ENCODE measurements at places on chromosomes 3 and 15.

DNA sequence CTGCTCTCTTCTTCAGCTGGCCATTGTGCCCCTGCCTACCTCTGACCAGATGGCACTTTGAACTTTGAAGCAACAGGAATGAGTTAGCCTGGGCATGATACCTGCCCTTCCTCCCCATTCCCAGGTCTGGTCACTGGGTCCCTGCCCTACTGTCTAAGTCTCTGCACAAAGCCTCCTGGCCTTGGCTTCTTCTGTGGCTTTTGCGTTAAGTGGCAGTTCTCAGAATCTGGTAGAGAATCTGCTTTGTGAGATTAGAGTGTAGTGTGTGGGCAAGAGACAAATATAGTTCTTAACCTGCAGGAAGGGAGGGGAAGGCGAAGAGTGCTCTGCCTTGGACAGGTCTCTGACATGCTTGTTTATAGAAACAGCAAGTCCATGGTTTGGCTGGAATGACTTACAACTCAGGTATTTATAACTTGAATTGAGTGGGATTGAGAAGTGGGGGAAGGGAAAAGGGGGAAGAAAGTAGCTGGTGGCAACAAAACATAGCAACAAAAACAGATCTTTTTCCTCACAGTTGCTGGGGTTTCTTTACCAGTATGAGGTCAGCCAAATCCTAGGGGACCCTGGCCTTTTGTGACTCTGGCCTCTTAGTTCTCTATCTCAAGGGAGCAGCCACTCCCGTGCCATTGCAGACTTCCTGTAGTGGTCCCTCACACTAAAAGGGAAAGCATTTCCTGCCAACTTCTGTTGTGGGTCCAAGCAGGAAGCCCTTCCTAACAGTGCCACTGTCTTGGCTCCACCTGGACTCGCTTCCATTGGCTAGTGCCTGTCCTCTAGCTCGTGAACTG is 16.7 kb downstream of the MAPKBP1 start:
- DNase-seq = peak; percentile 94

- DNase-seq = no peak
These were observed 51.9 kb upstream of the TBL1XR1 start for GRCh38 chr3:177249203-177249602.

DNA sequence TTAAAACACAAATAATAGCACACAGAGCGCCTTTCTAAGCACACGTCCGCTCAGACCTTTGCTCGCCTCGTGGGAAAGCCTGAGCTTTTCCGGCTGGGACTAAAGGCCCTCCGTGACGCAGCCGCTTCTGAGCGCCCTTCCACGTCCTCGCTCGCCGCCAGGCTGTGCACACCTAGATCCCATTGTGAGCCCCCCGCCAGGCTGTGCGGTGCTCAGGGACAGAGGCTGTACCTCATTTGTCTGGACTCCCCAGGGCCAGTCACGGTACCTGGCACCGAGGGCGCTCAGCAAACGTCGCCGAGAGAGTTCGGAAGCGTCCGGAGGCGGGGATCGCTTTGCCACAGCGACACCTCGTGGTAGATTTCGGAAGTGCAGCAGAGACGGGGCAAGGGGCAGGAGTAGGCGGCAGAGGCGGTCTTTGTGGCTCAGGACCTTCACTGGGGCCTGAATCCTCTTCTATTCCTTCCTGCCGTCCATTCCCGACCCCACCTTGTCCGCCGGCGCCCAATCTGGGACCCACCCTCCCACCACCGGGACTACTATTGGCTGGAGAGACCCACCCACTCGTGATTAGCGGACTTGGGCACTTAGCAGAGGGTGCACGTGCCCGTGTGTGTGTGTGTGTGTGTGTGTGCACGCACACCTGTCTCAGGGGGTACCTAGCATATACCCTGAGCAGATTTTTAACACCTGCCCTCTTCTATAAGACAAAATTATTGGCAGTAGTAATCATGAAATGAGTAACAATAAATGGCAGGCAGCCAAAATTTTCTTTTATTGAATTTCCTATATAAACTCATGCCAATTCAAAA is 65.6 kb downstream of the RHCG start:
- peak; percentile 90 for DNase-seq

DNA sequence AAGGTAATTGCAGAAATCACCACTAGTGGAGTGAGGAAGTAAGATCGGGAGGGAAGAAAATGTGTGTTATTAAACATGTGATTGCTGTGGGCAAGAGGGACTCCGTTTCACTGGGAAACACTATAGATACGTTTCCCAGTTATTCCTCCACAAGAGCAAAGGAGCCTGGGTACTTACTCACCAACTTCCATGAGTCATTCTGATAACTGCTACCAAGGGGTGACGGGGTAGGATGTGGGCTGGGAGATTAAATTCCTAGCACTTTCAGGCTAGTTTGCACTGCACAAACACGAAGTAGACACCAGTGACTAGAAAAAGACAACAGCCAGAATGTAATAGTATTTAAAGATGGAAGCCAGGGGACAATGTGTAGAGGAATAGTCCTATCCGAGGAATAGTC is 812.9 kb upstream of the CFAP20DC start:
- no peak for DNase-seq

DNA sequence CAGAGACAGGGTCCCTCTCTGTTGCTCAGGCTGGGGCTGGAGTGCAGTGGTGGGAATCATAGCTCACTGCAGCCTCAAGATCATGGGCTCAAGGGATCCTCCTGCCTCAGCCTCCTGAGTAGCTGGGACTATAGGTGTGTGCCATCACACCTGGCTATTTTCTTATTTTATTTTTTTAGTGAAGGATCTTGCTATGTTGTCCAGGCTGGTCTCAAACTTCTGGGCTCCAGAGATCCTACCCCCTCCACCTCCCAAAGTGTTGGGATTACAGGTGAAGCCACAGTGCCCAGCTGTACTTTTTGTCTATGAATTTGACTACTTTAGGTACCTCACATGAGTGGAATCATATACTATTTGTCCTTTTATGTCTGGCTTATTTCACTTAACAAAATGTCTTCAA is 49.1 kb upstream of the SPPL2A start:
- DNase-seq = no peak

DNA sequence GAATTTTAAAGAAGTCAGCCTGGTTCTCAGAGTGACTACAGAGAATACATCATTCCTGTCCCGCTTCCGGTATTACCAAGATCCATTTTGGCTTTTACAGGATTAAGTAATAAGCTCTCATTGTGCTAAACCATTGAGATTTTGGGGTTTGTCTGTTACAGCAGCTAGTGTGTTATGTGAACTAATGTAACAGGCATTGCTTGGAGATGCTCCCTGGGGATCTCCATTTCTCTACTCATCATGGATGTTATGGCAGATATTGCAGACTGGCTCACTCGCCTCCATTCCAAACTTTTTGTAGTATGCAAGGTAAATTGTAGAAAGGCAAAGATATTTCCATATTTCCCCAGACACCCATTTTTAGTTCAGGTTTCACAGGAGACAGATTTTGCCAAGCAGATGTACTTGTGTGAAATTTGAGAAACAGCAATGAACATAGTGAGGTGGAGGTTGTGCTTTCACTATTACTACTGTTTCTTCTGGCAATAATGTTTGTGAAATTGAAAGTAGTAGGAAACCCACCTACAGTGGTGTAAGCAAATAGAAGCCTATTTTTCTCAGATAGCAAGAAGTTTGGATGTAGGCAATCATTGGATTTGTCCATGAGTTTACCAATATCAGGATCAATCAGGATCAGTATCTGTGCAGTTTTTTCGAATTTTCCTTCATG is 177.1 kb upstream of the GALNT15 start:
- no peak for DNase-seq

DNA sequence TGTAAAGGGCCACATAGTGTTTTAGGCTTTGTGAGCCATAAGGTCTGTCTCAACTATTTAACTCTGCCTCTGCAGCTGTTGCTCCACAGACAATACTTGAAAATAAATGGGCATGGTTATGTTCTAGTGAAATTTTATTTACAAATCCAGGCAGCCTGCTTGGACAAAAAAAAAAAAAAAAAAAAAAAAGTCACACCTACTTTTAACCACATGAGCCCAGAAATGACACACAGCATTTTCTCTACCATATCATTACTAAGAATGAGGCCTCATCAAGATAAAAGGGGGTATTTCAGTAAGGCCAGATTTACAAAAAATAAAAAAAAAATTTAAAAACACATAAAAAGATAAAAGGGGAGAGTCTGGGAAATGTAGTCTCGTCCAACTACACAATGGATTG is 1.7 kb upstream of the NGLY1 start:
- no peak for DNase-seq

DNA sequence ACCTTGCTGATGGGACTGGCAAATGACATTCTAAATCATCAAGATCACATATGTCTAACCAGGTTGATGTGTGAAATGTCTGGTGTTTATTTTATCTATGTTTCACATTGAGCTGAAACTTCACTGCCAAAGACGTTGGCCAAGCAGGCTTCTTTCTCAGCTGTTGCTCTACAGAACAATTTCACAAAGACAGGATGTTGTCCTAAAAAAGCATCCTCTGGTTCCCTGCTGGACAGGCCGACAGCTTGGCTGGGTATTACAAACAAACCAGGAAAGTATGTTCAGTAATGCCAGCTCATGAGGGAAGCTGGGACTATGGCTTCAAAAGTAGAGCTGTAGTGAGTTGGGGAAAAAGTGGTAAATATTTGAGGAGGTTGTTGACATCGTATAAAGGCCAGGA is 179.4 kb downstream of the FAM43A start:
- DNase-seq = no peak

GRCh38 chr3:55519019-55519418 is 31.9 kb upstream of the WNT5A start:
- DNase-seq = no peak

Data from KBM-7 (cell line).